ENCODE measurements at places on chromosomes 13 and 19.

DNA sequence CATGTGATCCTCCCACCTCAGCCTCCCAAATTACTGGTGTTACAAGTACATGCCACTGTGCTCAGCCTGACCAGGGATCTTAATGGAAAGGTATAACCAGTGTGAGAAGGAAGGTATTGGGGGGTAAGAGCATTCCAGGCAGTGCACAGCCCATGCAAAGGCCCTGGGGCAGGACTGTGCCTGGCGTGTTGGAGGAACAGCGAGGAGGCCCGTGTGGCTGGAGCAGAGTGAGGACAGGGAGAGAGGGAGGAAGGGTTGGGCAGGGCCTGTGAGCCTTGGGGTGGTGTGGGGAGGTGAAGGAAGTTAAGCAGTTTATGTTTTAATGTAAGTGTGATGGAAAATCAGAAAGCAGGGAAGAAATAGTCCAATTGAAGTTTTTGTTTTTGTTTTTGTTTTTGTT lies 1.6 kb downstream of the TMIGD2 start:
- H3K4me3 ChIP-seq = no peak overlapping the region
- H3K27ac ChIP-seq = no peak overlapping the region
- H3K36me3 ChIP-seq = no peaks in the 10 kb centered on the region
- no peaks in the 10 kb centered on the region for H3K27me3 ChIP-seq
- H3K4me1 ChIP-seq = peaks cover 7% of the 10 kb centered on the region

DNA sequence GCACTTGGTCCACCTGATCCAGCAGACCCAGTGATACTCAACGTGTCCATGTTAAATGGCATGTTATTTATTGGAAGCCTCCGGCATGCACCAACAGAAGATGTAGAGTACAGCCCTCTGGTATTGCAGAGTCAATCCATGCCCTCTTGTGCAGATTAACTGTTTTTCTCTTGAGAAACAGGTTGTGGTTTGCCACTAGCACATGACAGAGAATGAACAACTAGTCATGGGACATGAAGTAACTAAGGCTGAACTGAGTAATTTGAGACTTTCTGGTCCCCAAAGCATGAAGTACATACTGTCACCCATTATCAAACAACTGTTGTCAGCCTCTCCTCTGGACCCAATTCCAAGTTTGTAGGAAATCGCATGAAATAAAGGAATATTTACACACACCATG lies 3.2 kb downstream of the ZNF562 start:
- no peak overlapping the region for H3K4me3 ChIP-seq
- no peaks in the 10 kb centered on the region for H3K27me3 ChIP-seq
- H3K4me1 ChIP-seq = no peaks in the 10 kb centered on the region
- H3K36me3 ChIP-seq = peaks cover 12% of the 10 kb centered on the region
- H3K27ac ChIP-seq = no peak overlapping the region

DNA sequence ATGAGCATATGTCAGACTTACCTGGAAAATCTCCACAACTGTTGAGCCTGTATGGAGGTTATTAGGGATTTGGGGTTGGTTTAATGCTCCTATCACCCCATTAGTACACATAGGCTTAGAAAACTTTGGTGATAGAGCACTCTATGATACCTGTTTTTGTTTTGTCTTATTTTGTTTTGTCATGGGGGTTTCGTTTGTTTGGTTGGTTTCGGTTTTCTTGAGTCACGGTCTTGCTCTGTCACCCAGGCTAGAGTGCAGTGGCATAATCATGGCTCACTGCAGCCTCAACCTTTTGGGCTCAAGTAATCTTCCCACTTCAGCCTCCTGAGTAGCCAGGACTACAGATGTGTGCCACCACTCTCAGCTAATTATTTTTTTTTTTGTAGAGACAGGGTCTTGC lies 70.0 kb downstream of the MZT1 start:
- no peaks in the 10 kb centered on the region for H3K36me3 ChIP-seq
- H3K27ac ChIP-seq = no peak overlapping the region
- no peaks in the 10 kb centered on the region for H3K27me3 ChIP-seq
- DNase-seq = no peak

- no peak overlapping the region for H3K4me3 ChIP-seq
- H3K27me3 ChIP-seq = no peaks in the 10 kb centered on the region
- H3K36me3 ChIP-seq = no peaks in the 10 kb centered on the region
These were observed 199.5 kb upstream of the ZNF536 start for GRCh38 chr19:30172613-30173242.

DNA sequence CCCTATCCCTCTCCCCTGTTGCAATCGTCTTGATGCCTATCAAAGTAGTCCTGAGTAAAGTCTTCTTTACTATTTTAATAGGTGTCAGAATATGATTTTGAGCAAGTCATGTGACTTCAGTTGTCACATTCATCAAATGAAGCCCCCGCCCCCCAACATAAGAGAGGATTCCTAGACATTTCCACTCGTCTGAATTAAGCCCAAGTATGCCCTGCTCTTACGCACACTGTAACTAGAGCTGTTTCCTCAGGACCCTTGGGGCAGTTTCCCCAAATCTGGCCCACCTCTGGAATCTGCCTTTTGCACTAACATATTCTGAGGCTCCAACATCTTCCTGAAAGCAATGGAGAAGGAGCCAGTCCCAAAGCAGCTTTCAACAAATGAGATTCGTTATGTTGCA lies 25.5 kb downstream of the SACS start:
- no peak for DNase-seq
- no peaks in the 10 kb centered on the region for H3K27me3 ChIP-seq
- no peak overlapping the region for H3K27ac ChIP-seq
- peaks cover 23% of the 10 kb centered on the region for H3K36me3 ChIP-seq
- H3K4me3 ChIP-seq = no peak overlapping the region

GRCh38 chr19:5134691-5135090 lies 165.8 kb downstream of the KDM4B start:
- no peak overlapping the region for H3K27ac ChIP-seq
- H3K27me3 ChIP-seq = no peaks in the 10 kb centered on the region
- H3K36me3 ChIP-seq = peaks cover 63% of the 10 kb centered on the region

DNA sequence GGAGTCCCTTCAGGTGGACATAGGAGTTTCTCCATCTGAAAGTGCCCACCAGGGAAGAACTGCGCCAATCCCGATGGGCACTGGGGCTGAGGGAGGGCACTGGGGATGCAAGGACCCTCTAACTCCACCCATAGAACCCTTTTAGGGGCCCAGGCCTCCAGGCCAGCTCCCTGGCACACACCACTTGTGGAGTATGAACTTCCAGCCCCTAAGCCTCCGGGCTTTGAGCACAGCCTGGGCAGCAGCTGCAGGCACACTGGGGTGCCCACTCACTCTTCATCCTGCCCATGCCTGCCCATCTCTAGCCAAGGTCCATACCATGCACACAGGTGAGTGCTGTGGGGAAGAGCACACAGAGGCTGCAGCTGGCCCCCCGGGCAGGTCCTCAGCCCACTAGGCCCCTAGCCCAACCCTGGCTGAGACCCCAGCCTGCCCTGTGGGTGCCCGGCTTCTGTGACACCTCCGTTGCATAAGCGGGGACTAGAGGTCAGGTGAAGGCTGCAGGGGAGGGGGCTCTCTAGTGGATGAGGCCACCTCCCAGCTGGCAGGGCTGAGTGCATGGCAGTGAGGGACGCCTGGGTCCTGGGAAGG lies 14.6 kb upstream of the SLC7A10 start:
- H3K36me3 ChIP-seq = no peaks in the 10 kb centered on the region
- DNase-seq = no peak
- no peaks in the 10 kb centered on the region for H3K4me1 ChIP-seq

DNA sequence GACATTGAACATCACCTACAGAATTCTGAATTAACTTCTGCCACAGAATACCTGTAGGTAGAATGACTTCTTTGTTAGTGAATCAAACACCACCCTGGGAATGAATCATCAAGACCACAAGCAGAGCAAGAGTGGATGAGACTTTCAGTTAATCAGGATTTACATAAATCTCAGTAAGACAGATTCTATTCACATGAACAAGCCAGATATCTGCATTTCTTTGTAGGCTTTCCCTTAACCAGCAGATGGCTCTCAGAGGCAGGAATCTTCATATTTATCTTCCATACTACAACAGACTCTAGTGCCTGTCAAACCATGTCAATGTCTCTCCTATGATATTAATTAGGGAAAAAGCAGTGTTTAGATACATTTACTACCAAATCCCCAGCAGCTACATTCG lies 412.1 kb downstream of the KLF12 start:
- no peaks in the 10 kb centered on the region for H3K27me3 ChIP-seq
- DNase-seq = no peak
- no peaks in the 10 kb centered on the region for H3K36me3 ChIP-seq
- no peak overlapping the region for H3K27ac ChIP-seq
- no peaks in the 10 kb centered on the region for H3K4me1 ChIP-seq

DNA sequence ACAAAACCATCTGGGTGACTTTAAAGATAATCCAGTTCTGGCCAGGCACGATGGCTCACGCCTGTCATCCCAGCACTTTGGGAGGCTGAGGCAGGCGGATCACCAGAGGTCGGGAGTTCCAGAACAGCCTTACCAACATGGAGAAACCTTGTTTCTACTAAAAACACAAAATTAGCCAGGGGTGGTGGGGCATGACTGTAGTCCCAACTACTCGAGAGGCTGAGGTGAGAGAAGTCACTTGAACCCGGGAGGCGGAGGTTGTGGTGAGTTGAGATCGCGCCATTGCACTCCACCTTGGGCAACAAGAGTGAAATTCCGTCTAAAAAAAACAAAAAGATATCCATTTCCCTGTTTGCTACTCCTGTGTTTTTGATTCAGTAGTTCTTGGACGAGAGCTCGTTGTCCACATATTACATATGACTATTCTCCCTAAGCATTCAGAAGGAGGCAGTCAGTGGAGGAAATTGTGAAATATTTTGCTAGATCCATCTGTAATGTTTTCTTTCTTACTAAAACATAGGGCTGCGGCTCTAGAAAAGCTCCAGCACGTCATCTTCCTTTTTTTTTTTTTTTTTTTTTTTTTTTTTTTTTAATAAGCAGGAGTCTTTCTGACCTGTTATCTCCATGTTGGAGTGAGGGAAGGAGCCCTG lies 33.6 kb downstream of the ZNF701 start:
- H3K4me1 ChIP-seq = no peaks in the 10 kb centered on the region
- no peak overlapping the region for H3K27ac ChIP-seq
- DNase-seq = no peak
- no peaks in the 10 kb centered on the region for H3K27me3 ChIP-seq

- no peak overlapping the region for H3K27ac ChIP-seq
- no peaks in the 10 kb centered on the region for H3K36me3 ChIP-seq
- peaks cover 34% of the 10 kb centered on the region for H3K27me3 ChIP-seq
- DNase-seq = no peak
These were observed 399 bp upstream of the SPTBN4 start for GRCh38 chr19:40466219-40466984.

DNA sequence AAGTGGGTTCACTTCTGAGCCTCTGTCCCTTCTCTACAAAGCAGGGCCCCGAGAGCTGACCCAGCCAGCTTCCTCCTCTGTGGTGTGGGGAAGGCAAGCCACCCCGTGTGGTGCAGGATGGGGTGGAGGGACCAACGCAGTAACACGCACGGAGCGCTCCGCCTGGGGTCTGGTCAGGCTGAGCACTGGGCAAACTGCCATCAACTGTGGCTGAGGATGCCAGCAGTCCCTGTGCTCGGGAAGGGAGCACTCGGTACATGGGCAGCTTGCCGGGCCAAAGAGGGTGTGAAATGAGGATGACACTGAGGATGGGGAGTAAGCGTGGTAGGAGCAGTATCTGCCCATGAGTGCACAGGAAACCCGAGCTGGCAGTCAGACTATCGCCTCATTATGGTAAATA lies 7.6 kb upstream of the GMIP start:
- H3K4me1 ChIP-seq = no peaks in the 10 kb centered on the region
- H3K36me3 ChIP-seq = peaks cover 90% of the 10 kb centered on the region
- H3K27ac ChIP-seq = no peak overlapping the region
- no peaks in the 10 kb centered on the region for H3K27me3 ChIP-seq
- no peak overlapping the region for H3K4me3 ChIP-seq

GRCh38 chr19:14118165-14119051 lies 846 bp upstream of the PRKACA start:
- H3K36me3 ChIP-seq = peaks cover 10% of the 10 kb centered on the region
- peak overlapping the region; percentile 82 for H3K4me3 ChIP-seq
- no peaks in the 10 kb centered on the region for H3K27me3 ChIP-seq
- H3K4me1 ChIP-seq = peaks cover 28% of the 10 kb centered on the region

DNA sequence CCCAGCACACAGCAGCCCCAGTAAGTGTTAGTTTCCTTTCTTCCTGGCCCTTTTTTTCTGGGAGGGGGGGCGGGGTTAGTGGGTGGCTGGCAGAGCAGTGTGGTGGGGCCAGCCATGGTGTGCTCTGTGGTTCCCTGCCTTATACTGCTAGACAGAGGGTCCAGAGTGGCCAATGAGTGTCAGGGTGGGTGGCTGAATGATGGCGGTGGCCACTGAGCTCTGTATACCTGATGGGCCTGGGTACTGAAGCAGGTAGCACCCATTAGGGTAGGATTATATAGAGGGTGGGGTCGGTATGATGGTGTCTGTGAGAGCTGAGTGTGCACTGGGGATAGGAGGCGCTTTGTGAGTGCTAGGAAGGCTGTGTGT lies 13.8 kb downstream of the CIC start:
- H3K36me3 ChIP-seq = peaks cover 24% of the 10 kb centered on the region
- no peaks in the 10 kb centered on the region for H3K27me3 ChIP-seq
- DNase-seq = no peak
- peaks cover 42% of the 10 kb centered on the region for H3K4me1 ChIP-seq
- H3K4me3 ChIP-seq = peak overlapping the region; percentile 37
- peak overlapping the region; percentile 80 for H3K27ac ChIP-seq
